ENCODE measurements at places on chromosomes 6 and 20. TPM values are rescaled to one million over a fixed set of nuclear protein-coding genes. Genes with fewer than 3 reads are reported as not detected.

DNA sequence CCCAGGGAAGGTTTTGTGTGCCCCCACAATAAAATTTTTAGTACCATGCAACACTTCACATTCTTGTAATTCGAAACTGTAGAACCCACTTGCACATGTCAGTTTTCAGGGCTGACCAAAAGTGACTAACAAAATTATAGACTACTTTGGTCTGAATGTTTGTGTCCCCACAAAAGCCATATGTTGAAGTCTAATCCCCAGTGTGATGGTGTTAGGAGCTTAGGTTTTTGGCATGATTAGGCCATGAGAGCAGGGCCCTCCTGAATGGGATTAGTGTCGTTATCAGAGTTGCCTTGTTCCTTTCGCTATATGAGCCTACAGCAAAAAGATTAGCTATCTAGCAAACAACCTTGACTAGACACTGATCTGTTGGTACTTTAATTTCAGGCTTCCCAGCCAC is 49.0 kb upstream of the TENT5A start:
- peak; percentile 46 for DNase-seq

- peak; percentile 78 for DNase-seq
These were observed at the start of gene GJA1 for GRCh38 chr6:121435444-121436069. GJA1 (plus strand) TSS chr6:121435646; CDS start chr6:121446848, 11,202 bp downstream.

DNA sequence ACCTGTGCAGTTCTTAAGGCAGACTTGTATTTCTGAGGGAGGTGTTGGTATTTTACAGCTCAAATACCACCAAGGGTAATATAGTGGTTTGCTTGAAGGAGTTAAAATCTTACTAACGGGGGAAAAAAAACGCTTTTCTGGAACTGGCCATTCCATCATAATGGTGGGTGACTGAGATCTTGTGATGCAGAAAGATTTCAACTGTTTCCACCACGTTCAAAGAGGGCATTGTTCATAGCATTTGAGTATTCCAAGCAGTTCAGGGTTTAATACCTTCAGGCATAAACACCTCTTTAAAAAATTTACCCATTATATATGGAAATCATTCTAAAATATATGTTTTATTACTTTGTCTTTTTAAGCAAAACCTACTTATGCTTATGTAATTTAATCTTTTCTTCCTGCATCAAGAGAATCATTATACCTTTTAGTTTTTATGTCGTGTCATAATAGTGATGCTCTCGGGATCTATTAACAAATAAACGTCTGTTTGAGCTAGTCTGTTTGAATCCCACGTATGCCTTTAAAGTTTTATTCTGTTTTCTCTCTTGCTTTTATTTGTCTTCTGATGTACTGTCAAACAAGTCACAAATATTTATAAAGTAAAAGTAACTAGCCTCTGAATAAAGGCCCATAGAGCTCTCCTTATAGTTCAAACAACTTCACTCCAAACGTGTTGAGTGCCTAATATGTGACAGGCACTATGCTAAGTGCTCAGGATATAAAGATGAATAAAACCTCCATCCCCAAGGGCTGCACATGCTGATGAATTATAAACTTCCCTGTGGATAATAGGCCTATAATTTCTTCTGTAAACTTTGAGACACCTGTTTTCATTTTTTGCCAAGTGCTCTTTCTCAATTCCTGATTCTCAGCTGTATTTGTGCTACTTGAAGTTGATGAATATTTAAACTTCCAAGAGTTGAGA is 298.8 kb upstream of the FERMT1 start:
- DNase-seq, result no peak

GRCh38 chr6:68572525-68572924 is 62.6 kb upstream of the ADGRB3 start:
- peak; percentile 63 for DNase-seq

- no peak for DNase-seq
These were observed 79.5 kb upstream of the TCF21 start for GRCh38 chr6:133809406-133809805.

- DNase-seq, result no peak
These were observed 12.8 kb upstream of the PNRC1 start for GRCh38 chr6:89067796-89068195.

DNA sequence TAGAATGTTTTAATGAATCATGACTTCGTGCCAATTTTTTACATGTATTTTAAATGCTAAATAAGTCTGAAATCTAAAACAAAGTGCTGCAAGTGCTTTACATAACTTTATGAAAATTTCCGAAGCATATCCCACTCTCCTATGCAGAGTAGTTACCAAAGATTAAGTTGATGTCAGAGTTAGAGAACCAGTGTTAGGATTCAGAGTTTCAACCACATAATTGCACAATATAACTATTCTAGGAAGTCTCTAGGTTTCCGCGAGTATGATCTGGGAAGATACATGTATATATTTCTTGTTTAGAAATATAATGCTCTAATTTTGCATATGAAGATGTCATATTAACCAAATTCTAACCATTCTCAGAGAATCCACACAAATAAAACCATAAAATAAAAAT is 74.8 kb downstream of the ASCC3 start:
- DNase-seq, result no peak

- DNase-seq, result no peak
These were observed 804.4 kb upstream of the FLRT3 start for GRCh38 chr20:15141861-15142260.

The MYH7B gene
- 0.03 TPM for total RNA-seq

- no peak for DNase-seq
These were observed 187.4 kb upstream of the PROKR2 start for GRCh38 chr20:5504061-5504739.

DNA sequence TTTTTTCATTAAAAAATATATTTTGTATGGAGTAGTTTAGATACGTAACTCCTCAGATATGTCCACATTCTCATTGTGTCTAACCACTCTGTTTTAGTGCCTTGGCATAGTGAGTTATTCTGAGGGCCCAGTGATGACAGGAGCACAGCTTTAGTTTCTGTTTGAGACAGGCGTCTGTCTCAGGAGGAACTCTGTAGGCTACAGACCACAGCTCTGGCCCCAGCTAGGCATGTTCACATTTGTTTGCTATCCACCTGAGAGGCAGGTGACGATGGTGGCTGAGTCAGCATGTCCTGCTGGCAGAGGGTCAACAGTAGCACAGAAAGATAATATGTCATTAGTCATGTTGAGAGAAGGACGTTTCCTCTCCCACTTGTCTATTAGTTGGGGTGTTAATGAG is 16.3 kb downstream of the LRRC1 start:
- no peak for DNase-seq

DNA sequence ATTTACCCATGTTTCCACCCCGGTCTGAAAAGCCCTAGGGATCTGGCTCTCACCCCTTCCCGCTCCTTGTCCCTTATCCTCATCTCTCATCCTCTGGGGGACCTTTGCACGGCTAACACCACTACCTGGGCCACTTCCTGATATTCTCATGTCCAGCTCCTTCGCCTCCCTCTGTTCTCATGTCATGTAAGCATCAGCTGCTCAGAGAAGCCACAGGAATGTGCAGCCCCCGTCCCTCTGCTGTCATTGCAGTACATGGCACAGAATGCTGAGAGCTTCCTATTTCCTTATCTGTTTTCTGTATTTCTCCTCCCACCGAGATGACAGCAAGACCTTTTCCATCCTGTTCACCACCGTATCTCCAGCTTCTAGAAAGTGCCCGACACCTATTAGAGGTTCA is 102.4 kb downstream of the MTHFD1L start:
- no peak for DNase-seq

Data from neural progenitor cell (in vitro differentiated cells).